ENCODE measurements at places on chromosomes 7 and 10.

- peak; percentile 33 for DNase-seq
Observed at GRCh38 chr7:112874909-112875308, 84.7 kb upstream of the TMEM168 start.

DNA sequence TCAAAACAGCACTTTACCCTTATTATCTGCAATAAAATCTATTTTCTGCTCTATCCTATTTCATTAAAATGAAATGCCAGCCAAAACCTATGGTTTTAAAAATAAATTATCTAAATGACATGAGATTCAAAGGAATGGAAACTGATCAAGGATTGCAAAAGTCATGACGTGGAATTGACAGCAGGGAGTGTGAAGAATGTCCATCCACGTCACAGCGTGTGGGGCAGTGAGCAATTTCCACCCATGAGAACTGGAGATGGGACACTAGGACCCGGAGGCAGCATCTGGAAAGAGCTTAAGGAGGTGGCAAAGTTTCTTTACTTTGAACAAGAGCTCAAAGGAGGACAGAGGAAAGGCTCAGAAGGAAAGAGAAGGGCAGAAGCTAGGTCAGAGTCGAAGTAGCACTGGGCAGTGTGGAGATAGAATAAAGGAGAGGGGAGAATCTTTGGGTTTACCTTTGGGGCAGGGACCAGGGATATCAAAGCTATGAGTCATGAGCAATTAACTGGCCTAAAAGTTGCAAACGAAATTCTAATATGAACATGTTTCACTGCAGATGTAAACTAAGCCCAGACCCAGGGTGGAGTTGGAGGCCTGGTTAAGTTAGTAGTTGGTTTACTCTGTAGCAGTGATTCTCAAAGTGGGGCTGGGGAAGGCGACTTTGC, 24.9 kb upstream of the STK17A start:
- DNase-seq, result no peak

- no peak for DNase-seq
Observed at GRCh38 chr7:5850944-5851343, 29.7 kb upstream of the OCM start.

DNA sequence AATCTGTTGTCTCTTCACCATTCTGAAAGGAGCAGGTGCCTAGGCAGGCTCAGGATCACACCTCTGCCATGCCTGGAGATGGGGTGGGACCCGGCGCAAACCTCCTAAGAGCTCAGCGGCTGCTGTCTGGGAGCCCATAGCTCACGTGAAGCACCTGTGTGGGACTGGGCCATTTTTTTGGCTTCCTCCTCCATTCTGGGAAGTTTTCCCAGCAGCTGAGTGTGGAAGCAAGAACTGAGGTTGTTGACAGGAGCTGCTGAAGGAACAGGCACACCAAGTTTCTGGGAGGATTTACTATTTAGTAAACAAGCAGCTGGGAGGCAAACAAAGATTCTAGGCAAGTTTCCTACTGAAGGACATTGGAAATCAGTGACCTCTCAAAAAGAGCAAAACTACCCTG, 77.3 kb downstream of the FAM13C start:
- no peak for DNase-seq

- DNase-seq, result no peak
Observed at GRCh38 chr10:116756277-116756676, 13.9 kb upstream of the HSPA12A start.

- DNase-seq, result no peak
Observed at GRCh38 chr7:94298943-94299342, 95.8 kb upstream of the COL1A2 start.

Measured in renal cortical epithelial cell (primary cell).